Spinal cord (tissue), 10 donors: ENCODE measurements at places on chromosomes 1 and 21.

- no peak for DNase-seq
These were observed 44.1 kb upstream of the GLIS1 start for GRCh38 chr1:53783056-53783455.

DNA sequence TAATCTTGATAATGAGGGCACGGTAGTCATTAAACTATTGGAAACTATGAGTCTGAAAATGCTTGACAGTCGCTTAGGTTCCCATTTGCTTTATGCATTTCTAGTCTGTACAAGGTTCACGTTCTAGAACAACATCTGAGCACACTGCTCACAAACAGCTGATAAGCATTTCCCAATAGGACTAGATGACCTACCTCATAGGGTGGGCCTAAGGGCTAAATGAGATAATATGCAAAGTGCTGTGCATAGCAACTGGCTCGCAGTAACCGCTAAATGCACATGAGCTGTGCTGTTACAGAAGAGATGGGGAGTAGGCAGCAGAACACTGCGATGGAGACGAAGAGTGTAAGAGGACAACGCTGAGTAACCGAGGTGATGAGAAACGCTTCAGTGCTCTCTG is 628.0 kb downstream of the SMYD3 start:
- DNase-seq = no peak

DNA sequence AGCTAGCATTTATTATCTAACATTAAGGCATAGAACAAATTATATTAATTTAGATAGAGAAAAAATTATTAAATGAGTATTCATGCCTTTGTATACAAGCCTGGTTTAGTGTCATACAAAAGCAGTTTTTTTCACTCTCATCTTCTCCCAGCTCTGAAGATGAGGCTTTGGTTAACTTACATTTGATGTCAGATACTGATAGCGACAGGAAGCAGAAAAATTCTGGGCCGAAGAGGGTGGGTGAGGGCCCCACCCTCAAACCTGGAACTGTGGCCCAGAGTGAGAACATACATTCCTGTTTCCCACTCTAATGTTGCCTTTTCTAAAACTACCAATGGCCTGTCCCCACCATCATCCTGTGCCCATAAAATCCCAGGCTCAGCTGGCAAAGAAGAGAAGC is 15.0 kb downstream of the OR2T1 start:
- no peak for DNase-seq

DNA sequence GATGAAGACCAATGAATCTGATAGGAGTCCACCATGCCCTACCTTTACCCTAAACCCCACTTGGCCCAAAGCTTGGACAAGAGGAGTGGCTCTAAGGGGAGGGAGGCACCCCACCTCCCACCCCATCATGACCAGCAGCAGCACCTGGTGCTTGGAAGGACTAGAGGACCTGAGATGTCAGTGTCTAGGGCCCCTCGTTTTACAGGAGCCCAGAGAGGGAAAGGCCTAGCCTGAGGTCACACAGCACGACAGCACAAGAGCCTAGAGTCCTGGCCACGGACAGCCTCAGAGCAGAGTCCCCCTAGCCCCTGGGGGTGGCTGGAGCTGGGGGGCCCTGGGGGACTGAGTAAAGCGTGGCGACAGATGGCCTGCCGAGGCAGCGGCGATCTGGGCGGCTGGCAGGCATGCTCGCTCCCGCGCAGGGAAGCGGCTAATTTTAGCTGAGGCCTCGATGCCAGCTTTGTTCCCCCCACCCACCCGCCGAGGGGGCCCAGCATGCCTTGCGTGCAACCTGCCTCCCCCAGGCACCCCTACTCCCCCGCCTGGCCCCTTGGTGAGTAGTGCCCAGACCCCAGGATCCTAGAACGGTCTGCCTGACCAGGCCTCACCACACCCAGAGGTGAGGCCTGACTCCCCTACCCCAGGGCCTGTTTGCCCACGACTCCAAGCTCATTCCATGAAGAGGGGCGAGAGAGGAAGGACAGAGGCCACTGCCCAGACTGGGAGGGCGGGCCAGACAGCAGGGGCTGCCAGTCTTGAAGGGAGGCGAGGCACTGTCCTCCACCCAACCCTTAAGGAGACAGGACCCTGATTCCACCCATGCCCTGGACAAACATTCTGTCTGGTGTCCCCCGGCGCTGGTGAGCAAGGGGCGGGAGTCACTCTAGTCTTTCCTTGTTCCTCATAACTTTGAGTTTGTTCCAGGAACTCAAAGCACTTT is 39.0 kb downstream of the AHDC1 start:
- DNase-seq = no peak

DNA sequence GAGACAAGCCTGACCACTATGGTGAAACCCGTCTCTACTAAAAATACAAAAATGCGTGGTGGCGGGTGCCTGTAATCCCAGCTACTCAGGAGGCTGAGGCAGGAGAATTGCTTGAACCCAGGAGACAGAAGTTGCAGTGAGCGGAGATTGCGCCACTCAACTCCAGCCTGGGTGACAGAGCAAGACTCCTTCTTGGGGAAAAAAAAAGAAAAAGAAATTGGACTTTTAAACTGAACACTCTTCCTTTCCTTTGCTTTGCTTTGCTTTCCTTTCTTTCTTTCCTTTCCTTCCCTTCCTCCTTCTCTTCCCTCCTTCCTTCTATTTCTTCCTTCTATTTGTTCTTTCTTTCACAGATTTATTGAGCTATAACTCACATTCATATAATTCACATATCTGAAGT is 43.3 kb upstream of the PUM1 start:
- no peak for DNase-seq

- peak; percentile 55 for DNase-seq
These were observed 36.4 kb downstream of the ZNF697 start for GRCh38 chr1:119611701-119612113.

- DNase-seq = no peak
These were observed 123.4 kb downstream of the SIK1 start for GRCh38 chr21:43303275-43304178.

DNA sequence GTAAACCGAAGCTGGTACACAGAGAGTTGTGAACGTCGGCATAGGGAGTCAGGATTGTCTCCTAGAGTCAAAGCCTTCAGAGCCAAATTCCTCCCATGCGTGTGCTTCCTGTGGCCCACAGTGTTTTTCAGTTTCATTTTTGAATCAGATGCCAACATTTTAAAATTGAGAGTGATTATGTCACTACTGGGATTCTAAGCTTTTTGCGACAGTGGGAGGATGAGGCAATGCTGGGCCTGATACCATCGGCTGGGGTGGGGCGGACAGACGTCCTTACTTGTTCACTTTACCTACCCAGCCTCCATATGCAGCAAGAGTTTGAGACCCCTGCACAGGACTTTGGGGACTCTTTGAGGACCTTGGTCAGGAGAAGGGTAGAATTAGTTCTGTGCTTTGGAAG is 1.3 kb upstream of the KLHDC7A start:
- no peak for DNase-seq

GRCh38 chr1:37661401-37661800 is 26.7 kb upstream of the RSPO1 start:
- DNase-seq = no peak

GRCh38 chr21:43797415-43797814 is 8.0 kb downstream of the RRP1 start:
- DNase-seq = no peak

GRCh38 chr21:31142600-31142999 is 104.3 kb upstream of the KRTAP19-8 start:
- DNase-seq = peak; percentile 35

- DNase-seq = no peak
These were observed 263.8 kb downstream of the PTPRC start for GRCh38 chr1:198902655-198903054.

GRCh38 chr1:79848316-79848715 is 841.8 kb upstream of the ADGRL4 start:
- no peak for DNase-seq

DNA sequence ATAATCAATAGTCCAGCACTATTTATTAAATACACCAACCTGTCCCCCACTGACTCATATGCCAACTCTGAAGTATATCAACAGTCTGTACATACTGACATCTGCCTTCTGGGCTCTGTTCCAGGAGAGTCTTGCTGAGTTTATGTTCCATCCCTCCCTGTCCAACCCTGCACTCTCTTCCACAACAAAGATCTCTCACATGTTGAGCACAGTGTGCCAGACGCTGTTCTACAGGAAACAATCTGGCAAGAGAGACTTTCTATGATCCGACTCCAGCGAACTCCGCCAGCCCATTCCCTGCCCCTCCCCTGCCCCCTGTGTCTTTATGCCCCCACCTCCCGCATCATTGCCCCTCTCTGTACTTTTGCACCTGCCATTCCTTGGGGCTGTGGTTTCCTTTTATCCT is 3.4 kb downstream of the LACTBL1 start:
- peak; percentile 74 for DNase-seq

DNA sequence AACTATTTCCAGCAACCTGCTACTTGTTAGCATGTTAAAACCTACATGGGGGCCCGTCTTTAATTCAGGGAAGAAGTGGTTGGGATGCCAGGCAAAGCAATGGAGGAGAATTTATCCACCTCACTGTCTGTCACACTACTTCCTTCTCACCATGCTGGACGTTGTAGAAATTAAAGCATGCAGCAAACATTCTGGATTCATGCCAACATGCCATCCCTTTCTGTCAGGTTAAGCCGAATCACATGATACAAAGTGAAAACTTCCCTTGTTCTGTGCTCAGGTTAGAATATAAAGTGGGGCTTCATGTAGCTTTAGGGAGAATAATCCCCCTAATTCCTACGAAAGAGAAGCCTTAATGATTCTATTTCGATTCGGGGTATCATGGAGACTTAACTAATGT is 95.5 kb downstream of the ERG start:
- DNase-seq = no peak

- no peak for DNase-seq
These were observed 613 bp upstream of the GPATCH4 start for GRCh38 chr1:156601892-156602291.

DNA sequence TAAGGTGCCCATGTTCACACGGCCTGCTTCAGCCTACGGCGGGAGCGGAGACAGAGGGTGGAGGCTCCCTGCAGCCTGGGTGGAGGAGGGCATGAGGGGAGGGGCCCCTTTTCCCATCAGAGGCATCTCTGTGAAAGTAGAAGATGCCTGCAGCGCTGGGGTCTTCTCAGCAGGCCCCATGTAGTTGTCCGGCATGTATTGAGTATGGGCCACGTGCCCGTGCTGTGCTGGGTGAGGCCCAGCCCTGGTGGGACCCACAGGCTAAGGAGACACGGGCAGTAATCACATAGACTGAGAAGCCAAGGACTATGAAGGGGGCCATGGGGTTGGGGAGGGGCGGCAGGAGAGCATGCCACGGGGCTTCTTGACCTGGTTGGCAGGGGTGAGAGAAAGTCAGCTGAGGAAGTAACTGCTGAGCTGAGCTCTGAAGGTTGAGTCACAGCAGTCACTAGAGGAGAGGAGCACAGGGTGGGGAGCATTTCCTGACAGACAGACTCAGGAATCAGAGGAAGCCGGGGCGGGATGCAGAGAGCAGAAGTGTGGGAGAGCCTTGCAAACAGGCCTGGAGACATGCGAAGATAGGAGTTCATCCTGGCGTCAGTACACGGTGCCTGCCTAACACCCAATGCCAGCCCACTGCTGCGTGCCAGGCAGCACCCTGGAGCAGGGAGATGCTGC is 21.6 kb downstream of the PSEN2 start:
- DNase-seq = no peak

- no peak for DNase-seq
These were observed 12.1 kb upstream of the AIM2 start for GRCh38 chr1:159088546-159089183.

DNA sequence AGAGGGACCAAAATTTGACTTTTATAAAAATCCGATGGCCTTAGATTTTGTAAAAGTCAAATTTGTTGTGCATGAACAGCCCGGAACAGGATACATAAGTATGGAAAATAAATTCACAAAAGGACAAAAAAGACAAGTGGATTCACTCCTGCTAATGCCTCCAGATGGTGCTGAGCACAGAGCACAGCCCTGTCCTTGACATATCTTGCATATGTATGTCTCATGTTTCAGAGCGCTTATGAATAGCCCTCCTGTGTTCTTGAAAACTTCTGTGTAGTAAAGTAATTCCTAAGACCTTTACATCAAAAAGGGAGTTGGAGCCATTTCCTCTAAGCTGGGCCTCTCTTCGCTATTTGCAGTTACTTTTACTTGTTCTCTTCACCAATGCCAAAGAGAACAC is 110.7 kb upstream of the RAB3GAP2 start:
- no peak for DNase-seq

DNA sequence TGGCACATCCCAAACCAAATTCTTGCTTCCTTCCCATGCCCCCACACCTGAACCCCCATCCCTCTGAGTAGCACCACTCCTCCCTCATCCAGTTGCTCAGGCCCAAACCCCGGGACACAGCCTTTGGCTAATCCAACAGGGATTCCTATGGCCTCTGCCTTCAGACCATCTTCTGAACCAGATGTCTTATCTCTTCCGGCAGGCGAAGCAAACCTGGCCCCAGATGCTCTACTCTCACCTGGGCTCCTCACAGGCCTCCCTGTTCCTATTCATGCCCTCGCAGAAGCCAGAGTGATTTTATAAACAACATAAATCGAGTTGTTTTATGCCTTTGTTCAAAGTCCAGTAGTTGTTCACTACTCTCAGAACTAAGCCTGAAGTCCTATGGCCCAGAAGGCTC is 12.5 kb upstream of the KCNA2 start:
- no peak for DNase-seq

DNA sequence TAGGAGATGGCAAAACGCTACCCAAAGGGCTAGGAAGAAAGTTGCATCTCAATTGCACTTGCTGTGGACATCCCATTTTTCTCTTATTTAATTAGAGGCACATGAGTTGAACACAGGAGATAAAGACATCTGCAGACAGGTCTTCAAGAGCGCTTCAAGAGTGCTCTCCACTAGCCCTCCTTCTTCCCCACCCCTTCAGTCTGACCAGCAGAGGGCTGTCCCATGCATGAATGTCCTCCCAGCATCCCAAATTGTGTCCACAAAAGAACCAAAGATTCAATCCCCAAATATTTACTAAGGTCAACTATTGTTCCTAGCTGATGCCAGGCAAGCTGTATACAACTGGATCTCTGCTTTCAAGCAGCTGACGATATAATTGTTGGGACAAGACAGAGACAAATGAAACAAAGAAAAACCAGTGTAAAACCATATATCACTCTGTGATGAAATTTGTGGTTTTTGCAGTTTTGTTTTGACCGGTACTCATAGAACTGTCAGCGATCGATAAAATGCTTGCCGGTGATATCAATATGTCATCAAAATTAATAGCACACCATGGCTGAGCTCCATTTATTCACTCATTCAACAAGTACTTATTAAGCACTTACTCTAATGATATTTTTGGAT is 174.2 kb downstream of the TNR start:
- no peak for DNase-seq

DNA sequence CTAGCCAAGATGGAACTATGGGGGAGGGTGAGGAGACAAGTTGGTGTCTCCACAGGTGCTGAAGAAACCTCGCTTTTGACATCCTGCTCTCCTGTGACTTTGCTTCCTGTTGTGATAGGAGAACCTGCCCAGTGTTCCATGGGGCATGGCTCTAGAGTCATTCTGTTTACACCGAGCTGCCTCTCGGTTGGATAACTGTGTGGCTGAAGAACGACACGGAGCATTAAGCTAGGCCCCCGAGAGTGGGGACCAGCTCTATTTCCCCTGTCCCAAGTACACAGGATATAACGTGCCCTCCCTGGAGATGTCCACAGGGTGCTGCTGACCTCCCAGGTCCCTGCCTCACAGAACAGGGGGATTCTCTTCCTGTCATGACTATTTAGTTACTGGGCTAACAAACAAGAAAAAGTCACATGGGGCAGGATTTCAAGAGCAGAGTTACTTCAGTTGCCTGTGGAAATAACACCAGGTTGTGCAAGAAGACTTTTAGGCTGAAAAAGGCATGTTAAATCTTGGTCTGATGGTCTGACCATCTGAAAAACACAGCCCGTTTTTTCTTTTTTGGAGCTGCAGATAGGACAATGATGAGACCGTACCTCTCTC is 29.4 kb upstream of the PPP2R5A start:
- no peak for DNase-seq
